ENCODE measurements at places on chromosomes 1 and 21.

GRCh38 chr1:17392199-17392740 lies 20.3 kb downstream of the PADI6 start:
- no peak for DNase-seq

- DNase-seq: no peak
These were observed 519 bp upstream of the IQCC start for GRCh38 chr1:32204943-32205361.

GRCh38 chr1:21933397-21934248 lies 3.5 kb downstream of the HSPG2 start:
- DNase-seq: no peak

DNA sequence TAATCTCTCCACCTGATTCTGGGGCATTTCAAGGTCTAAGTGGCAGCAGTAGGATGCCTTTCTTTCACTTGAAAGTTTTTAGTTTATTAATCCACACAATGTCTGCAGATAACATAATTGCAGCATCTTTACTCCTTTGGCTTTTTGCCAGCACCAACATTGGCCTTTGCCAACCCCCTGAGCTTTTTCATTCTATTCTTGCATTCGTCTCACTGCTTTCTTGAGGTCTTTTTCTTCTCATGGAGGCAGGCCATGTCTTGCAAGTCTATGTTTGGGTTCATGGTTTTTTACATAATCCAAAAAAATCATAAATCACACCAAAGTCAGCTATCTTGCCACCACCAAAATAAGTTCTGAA lies 30.4 kb upstream of the COG2 start:
- DNase-seq: no peak

GRCh38 chr1:158008630-158009029 lies 15.2 kb downstream of the KIRREL1 start:
- DNase-seq: no peak

DNA sequence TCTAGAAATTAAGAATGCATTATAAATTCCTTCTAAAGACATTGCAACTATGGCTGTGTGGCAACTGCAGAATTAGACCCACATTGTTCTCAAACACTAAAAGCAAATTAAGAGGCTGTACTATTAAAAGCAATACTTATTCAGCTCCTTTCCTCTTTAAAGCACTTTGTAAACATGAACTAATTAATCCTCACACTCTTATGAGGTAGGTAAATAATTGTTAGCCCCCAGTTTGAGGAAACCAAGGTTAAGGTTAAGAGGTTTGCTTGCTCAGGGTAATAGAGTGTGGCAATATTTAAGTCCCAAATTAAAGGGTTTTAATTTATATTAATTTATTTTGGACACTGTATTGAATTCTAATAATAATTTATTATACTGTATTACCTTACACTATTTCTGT lies 553.8 kb downstream of the LRRIQ3 start:
- no peak for DNase-seq

GRCh38 chr1:187091666-187092065 lies 262.9 kb downstream of the PLA2G4A start:
- no peak for DNase-seq

- DNase-seq: no peak
These were observed 27.5 kb downstream of the COL6A1 start for GRCh38 chr21:46008893-46009621.

GRCh38 chr1:118339400-118340124 lies 154.5 kb upstream of the SPAG17 start:
- DNase-seq: no peak

Data from posterior cingulate gyrus (tissue), 11 donors.